Activated naive CD4-positive, alpha-beta T cell treated with anti-CD3 and anti-CD28 coated beads for 36 hours (primary cell): ENCODE measurements at places on chromosomes 2 and 18. TPM values are rescaled to one million over a fixed set of nuclear protein-coding genes. Genes with fewer than 3 reads are reported as not detected.
A peak's percentile ranks its signal among the peaks of the same experiment; 100 is the strongest.

DNA sequence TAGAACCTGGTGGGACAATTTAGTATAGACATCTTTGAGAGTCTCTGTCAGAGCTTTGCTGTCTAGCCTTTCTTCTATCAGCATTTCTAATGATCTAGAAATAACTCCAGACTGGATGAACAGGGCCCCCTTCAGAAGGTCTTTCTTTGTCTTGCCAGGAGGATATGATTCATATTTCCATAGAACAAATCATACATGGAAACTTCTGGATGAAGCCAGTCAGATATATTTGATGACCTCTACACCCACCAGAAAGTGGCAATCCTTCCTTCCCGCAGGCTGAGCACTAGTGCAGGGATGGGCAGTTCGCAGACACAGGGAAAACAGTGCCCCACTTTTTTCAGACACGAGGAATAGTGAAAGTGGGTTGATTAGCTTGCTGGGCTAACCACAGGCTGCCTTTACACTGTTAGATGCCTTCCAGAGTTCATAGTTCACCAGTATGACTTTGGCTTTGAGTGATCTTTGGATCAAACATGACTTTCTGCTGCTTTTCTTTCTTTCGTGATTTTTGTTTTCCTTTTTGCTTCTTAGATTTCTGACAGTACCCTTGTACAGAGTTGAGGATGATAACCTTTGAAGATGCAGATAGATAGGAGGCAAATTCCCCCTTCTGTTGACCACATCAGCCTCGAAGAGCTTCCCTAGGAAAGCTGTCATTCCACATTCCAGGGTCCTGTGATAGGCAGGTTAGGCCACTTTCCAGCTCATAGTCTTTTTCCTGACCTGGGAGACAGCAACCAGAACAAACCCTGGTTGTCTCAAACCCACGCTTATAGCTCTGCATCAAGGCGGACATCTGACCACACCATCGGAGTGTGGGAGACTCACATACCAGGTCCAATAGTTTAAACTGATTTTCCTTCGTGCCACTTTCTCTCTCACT, 237.0 kb downstream of the ZNF407 start:
- DNase-seq, result no peak

- no peak for DNase-seq
These were observed 66.0 kb upstream of the ITGA6 start for GRCh38 chr2:172361360-172361759.

DNA sequence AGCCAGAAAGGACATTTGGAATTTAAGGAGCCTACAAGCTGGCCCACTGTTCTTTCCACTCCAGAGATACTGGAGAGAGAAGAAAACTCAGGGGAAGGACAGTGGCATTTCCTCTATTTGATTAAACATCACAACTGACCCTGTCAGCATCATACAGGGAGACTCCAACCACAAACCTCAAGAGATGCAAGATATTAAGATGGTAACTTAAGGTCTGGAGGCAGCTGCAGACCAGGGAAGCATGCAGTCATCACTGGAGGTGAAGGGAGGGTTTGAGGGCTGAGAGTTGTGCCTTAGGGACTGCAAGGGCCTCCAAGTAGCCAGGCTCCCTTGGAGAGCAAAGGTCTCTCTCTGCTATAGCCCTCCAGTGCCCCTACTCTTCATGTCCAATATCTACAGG, 67.4 kb downstream of the RNF152 start:
- DNase-seq, result no peak

- no peak for DNase-seq
These were observed 100.6 kb upstream of the APCDD1 start for GRCh38 chr18:10353791-10354190.

DNA sequence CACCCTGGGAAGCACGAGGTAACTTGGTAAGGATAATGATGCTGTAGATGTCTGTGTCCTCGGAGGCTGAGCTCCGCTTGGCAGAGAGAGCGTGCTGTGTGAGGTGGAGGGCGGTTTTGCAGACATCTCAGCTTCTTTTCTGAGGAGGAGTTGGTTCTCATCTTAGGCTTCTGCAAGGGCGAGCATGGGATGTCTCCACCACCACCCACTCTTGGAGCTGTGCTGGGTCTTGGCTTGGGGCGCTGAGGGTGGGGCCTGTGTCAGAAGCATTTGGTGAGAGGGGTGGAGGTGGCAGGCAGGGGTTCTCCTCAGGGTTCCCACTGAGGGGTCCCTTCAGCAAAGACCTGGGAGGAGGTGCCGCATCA, 9.2 kb downstream of the OXER1 start:
- no peak for DNase-seq

DNA sequence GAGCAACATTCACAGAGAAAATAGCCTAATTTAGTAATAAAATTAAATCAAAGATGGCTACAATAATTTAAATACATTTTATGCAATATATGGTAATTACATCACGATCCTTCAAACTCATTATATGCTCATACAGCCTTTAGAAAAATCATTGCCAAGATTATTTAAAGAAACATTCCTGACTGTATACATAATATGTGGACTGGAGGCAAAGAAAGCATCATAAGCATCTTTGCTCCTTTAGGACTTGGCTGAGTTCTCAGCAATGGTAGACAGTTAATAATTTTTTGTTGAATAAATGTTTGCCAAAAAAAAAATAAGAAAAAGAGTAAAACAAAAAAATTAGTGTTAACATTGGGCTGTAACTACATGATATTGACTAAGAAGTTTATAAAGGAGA, 26.9 kb downstream of the NCKAP5 start:
- DNase-seq, result no peak

- no peak for DNase-seq
These were observed 61.6 kb upstream of the LINC00305 start for GRCh38 chr18:64210401-64210949.

DNA sequence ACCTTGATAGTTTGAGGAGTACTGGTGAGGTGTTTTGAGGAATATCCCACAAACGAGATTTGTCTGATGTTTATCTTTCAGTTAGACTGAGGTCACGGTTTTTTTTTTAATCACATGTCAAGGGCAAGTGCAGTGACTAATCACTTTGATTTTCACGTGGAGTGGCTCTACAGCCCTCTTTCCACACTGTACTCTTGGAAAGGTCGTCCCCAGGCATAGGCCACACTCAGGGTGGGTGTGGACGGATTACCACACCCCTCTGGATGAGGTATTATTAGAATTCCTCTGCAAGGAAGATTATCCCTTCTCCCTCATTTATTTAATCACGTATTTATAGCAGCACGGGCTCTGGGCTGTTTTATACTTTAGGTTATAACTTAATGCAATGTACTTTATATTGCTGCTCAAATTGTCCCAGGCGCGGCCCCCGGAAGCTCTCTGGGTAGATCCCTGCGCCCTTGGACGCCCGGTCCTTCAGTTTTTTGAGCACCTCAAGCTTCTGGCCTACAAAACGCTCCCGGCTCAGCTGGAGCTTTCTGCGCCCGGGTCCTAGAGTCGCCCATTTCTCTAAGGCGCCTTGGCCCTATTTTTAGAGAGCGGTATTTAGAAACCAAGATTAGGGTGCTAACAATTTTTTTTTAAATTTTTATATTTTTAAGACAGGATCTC, 515 bp upstream of the PLEKHB2 start:
- peak; percentile 55 for DNase-seq

DNA sequence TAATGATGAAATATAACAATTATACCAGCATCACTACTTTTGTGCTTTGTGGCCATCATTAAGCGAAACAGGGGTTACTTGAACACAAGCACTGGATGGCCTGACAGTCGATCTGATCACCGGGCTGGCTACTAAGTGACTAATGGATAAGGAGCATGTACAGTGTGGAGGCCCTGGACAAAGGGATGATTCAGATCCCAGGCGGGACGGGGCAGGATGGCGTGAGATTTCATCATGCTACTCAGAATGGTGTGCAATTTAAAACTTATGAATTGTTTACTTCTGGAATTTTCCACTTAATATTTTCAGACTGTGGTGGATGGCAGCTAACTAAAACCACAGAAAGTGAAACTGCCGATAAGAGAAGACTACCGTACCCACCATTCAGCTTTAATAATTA, 7.0 kb upstream of the CLIP4 start:
- no peak for DNase-seq

- DNase-seq, result peak; percentile 55
These were observed 3.9 kb downstream of the KRTCAP3 start for GRCh38 chr2:27446057-27446456.

GPR17 gene
- total RNA-seq, result not detected

TRIM43 gene
- total RNA-seq, result not detected
